ENCODE measurements at places on chromosomes 7 and 10.

GRCh38 chr10:6838118-6838517 lies 258.0 kb upstream of the PRKCQ start:
- DNase-seq, result no peak

- no peak for DNase-seq
Measured at GRCh38 chr10:5611899-5612680, 54.3 kb downstream of the ASB13 start.

DNA sequence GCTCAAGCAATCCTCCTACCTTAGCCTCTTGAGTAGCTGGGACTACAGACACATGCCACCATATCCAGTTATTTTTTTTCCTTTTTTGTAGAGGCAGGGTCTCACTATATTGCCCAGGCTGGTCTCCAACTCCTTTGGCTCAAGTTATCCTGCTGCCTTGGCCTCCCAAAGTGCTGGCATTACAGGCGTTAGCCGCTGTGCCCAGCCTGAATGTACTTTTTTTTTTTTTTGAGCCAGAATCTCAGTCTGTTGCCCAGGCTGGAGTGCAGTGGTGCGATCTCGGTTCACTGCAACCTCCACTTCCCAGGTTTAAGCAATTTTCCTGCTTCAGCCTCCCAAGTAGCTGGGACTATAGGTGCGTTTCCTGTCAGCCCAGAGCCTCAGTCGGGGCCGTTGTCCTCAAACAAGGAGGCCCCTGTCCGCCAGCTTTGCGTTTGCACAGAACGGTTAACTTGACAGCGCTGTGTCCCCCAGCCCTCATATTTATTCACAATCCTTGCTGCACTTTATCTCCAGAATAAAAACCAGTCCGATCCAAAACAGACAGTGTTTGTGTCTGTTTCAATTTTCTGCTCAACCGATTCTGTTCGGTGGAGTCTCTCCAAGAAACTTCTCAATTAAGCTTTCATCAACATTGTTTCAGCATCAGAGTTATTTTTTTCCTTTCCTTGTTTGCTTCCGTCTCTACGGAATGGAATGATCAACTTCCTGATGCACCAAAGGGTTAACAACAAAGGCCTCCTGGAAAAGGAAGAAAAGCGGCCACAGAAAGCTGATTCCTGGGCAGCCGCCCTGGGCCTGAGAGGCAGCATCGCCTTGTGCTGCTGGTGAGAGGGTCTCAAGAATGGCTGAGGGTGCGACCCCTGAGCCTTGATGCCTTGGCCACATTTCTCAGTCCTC lies 64.5 kb downstream of the PDIA4 start:
- DNase-seq, result peak; percentile 19

DNA sequence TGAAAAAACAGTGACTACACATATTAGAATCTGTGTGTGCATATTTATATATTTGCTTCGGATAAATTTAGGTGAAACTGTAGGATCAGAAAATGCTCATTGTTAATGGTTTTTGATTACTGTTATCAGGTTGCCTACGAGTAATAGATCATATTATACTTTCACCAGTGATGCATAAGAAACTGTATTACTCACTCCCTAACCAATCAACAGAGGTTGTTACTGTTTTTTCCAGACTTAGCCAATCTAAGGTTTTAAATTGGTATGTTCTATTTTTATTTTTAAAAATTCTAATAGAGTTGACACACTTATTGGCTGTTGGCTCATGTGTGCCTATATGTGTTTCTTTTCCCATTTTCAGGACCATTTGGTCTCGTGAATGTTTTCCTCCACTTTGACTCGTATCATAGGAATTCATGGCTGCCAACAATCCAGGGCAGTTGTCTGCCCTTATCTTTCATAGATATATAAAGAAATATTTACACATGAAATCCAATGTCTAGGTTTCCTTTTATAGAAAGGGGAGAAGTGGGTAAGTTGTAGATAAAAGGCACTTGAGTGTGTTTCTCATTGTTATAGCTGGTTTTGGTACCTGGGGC lies 59.2 kb downstream of the ANLN start:
- DNase-seq, result peak; percentile 59

DNA sequence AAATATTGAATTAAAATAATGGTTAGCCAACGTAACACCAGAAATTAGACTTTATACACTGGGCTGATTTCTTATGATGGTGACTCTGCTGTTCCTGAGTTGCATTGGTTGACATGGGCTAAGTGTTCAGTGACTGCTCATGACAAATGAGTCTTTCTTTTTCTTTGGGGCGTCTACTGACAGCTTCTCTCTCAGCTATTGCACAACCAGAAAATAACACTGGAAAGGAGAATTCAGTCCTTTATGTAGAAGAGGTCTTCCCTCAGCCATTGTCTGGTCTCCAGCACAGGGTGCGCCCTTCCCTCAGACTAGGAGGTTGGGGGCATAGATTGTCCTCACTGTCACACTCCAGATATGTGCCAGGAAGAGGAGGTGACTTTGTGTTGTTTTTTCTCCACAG lies 21.6 kb downstream of the PNLIP start:
- DNase-seq, result no peak

DNA sequence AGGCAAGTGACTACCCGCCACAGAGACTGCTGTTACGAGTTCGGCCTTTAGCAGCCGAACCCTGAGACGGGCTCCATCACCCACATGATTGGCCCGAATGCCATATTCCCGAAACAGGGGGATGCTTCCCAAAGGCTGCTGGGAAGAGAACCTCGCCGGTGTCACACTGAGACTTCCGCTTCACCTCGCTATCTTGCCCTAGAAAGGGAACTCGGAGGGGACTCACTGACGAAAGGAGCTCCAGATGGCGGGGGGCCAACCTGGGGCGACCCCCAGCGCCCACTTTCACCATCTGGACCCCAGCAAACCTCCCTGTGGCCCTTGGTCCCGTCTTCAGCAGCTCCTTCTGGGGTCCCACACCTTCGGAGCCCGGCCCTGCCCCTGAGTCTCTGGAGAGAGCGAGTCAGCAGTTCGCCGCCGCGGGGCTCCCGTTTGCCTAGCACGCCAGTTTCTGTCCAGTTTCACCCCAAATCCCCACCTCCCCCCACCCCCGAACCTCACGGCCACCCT lies 529 bp downstream of the HPS1 start:
- DNase-seq, result peak; percentile 39

DNA sequence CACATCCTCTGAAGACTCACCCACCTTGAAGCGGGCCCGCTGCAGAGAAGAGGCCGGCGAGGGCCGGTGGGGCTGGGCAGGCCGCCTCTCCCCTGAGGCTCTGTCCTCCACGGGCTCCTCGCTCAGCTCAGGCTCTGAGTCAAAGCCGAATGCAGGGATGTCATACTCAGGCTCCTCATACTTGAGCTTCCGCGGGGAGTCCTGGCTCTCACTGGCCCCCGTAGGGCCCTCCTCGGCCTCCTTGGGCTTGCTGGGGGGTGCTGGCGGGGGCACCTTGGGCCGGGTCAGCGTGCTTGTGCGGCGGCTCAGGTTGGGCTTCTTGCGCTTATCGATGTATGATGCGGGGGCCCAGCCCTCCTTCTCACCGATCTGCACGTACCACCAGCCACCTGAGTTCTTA lies 109.9 kb downstream of the NEURL1 start:
- no peak for DNase-seq

DNA sequence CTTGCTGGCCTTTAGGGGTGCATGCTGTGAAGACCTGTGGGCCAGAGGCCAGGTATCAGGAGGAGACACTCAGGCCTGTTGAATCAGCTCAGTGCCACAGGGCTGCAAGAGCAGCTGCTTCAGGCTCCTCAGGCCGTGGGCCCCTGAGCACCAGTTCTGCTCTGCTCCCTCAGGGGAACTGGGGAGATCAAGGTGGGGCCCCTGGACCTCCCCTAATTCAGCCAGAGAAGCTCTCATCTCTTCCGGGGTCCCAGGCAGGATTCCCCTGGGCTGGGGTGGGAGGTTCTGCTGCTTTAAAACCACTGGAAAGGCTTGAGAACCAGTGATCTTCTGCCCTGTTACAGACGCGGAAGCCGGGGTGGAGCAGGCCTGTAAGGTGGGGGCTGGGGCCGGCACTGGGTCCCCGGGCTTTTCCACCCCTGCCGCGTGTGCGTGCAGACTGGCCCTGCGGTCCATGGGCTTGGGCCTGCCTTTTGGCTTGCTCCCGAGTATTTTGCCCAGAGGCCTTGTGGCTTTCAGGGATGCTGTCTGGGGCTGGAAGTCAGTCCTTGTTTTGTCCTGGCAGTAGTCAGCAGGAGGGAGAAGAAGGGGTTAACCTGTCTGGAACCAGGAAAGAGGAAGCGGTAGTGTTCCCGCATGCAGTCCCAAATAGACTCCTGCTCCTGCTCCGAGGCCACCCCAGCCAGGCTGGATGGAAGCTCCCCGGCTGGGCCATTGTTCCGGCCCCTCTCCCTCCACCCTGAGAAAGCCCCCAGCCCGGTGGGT lies 74.3 kb downstream of the LHPP start:
- no peak for DNase-seq

DNA sequence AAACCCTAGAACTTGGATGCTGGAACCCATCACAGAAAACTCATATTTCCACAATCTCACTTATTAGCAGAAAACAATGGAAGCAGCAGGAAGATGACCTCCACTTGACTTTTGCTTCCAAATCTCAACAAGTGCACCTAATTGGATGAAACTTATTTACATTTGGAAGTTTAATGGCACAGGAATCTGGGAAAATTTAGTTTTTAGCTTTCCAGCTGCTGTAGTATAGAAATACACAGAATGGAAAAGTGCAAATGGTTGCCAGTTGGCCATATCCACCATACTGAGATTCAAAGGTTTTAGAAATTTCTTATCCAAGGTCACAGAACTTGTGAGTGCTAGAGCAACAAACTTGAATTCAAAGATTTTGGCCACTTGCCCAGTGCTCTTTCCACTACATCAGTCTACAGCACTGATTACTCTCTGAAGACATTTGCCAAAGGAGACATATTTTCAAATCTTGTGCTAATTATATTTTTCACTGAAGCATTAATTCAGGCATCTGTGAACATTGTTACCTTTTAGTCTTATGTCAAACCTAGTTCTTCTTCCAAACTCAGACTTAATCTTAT lies 9.3 kb upstream of the AHR start:
- DNase-seq, result peak; percentile 38

- DNase-seq, result no peak
Measured at GRCh38 chr7:101699881-101700823, 71.1 kb upstream of the MYL10 start.

- no peak for DNase-seq
Measured at GRCh38 chr7:158266817-158267741, 320.5 kb downstream of the PTPRN2 start.

- no peak for DNase-seq
Measured at GRCh38 chr10:34495938-34496337, 319.2 kb downstream of the PARD3 start.

DNA sequence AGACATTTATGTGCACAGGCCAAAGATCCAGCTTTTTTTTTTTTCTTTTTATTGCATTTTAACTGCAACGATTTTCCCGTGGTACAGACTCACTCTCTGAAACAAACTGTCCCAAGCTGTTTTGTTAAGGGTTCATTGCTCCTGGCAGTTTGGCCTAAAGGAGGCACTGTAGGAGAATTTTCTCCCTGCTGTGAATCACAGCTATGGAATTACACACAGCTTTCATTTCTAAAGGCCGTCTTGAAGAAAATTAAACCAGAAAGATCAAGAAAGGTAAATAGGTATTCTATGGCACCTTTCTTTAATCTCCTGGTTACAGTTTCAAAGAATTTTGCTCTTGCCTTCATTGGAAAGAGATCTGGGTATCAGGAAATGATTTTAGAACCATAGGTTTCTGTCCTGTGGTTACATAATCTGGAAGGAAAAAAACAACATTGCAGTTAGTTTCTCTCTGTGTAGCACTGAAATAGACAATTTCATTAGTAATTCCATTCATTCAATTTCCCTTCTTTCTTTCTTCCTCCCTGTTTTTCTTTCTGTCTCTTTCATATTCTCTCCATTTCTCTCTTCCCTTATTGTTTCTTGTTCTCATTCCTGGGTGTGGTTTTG lies 51.2 kb downstream of the PDK4 start:
- peak; percentile 50 for DNase-seq

GRCh38 chr7:47335557-47336471 lies 246.1 kb downstream of the TNS3 start:
- DNase-seq, result peak; percentile 65

- peak; percentile 17 for DNase-seq
Measured at GRCh38 chr10:94500063-94500462, 45.5 kb upstream of the HELLS start.

- no peak for DNase-seq
Measured at GRCh38 chr10:108003576-108003975, 839.1 kb upstream of the SORCS1 start.

GRCh38 chr7:21352540-21353387 lies 75.1 kb upstream of the SP4 start:
- DNase-seq, result no peak

DNA sequence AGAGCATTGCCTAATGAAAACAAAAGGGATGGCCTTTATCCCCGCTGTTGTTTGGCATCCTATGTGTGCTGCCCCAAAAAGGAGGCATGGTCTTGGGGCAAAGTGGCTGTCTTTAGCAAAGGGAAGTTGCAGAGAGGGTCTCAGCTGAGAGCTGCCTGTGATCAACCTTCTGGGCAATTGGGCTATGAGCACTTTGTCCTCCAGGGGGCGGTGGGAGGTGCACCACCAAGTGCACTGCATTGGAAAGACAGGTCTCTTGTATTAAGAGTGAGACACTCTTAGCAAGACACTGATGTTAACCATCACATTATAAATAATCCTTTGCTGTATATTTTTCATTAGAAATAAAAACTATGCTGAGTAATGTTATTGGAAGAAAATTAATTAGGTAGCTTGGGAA lies 314.8 kb downstream of the POM121L12 start:
- DNase-seq, result no peak

- DNase-seq, result no peak
Measured at GRCh38 chr10:101158459-101159058, 27.5 kb downstream of the TLX1 start.

- no peak for DNase-seq
Measured at GRCh38 chr7:158167373-158167772, 420.2 kb downstream of the PTPRN2 start.

DNA sequence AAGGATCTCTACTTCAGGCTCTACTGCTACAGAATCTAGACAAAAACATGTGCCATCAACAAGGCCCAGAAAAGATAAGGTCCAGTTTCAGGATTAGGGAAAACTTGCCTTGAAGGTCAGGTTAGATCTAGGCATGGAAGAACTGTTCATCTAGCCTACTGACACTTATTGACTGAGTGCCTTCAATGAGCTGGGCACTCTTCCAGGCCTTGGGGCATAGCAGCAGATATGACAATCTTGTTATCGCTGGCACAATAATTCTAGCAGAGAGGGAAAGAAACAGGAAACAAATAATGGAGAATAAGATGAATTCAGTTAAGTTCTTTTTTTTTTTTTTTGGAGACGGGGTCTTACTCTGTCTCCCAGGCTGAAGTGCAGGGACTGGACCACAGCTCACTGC lies 71.6 kb downstream of the ADCYAP1R1 start:
- no peak for DNase-seq

Data from fibroblast of skin of right biceps (primary cell).